ENCODE measurements at places on chromosomes 1 and 21.

GRCh38 chr1:79749607-79750006 is 743.1 kb upstream of the ADGRL4 start:
- no peak for DNase-seq

DNA sequence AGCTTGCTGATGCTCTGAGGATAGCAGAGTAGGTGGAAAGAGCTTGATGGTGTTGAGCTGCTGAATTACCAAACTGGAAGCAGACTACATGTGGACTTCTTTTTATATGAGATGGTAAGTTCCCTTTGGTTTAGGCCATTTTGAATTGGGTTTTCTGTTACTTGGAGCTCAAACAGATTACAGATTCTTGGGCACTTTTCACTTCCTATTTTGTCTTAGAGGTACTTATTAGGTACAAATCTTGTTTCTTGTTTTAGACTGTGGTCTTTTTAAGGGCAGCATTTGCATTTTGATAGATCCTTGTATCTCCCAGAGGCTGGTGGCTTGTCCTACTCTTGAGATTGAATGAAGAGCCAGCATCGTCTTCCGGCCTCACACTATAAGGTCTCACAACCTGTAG is 70.2 kb downstream of the GADD45A start:
- DNase-seq: no peak

DNA sequence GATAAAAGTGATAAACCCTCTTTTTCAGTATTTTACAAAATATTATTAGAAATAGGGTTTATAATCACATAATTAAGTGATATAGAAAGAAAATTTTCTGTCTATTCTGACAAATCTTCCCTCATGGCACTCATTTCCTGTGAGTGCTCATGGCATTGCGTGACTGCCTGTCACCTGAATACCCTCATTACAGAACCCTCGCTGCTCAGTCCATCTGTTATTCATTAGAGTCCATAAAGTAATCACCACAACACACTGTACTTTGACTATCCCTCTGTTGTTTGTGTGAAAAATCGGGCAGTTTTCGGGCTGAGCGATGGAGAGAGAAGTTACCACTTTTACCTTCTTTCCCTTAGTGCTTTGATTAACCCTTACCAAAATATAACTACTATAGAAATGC is 100.4 kb upstream of the BRINP3 start:
- DNase-seq: no peak

- DNase-seq: no peak
These were observed 12.9 kb downstream of the LRRN2 start for GRCh38 chr1:204672482-204673121.

DNA sequence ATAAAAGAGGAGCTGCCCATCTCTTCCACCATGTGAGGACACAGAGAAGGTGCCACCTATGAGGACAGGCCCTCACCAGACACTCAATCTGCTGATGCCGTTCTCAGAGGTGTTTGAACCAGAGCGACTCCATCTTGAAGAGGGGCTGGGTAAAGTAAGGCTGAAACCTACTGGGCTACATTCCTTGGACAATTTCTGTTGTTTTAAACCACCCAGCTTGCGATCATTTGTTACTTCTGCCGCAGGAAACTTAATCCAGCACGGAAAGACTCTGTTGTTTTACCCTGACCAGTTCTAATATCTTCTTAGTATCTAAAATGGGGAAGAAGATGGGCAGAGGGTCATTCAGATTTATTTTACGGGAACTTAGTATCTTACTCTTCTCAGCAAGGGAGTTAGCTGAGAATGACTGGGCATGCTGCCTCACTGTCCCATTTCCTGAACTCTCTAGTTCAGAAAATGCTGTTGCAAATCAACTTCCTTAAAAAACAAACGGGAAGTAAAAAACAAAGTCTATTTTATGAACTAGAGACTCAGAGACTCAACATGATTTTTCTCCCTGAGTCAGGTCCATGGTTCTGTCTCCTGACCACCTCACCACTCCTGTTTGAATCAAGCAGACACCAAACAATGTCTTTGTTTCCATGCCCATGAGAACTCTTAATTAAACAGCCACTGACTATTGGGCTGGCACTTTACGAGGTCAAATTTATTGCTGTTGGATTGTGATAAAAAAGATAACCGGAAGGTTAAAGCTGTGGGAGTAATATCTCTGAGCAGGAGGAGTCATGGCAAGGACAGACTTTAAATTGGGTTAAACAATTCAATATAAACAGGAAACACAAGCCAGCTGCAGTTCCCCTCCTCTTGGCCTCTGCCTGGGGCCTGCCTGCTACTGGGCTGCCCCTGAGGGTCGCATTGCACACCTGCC is 23.8 kb upstream of the IFNAR1 start:
- DNase-seq: no peak

DNA sequence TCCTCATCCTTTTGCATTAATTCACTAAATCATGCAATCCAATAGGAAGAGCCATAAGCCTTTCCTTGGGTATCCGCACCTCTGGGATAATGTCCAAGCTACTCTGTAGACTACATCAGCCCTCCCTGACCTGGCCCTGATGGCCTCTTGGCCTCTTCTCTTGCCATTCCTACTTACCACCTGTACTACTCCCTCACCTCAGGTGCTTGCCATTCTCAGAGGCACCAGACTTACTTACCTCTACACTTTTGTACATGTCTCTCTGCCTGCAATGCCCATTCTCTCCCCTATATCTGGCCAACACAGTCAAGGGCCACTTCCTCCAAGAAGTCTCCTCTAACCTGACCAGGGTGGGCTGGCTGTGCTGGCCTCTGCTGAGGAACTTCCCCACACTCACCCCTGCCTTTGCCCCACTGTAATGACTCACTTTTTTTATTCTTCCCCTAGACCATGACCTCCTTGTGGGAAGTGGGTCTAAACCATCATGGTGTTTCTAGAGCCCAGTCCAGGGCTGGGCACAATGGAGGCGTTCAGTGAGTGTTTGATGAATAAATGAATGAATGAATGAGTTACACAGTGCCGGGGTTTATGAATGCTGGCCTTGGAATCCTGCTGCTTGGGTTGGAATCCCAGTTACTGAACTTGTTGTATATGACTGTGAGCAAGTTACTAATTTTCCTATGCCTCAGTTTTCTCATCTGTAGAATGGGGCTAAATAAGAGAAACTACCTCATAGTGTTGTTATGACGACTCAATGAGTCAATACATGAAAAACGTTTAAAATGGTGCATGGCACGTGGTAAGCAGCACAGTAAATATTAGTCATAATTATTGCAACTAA is 179.8 kb downstream of the FOXD2 start:
- no peak for DNase-seq

DNA sequence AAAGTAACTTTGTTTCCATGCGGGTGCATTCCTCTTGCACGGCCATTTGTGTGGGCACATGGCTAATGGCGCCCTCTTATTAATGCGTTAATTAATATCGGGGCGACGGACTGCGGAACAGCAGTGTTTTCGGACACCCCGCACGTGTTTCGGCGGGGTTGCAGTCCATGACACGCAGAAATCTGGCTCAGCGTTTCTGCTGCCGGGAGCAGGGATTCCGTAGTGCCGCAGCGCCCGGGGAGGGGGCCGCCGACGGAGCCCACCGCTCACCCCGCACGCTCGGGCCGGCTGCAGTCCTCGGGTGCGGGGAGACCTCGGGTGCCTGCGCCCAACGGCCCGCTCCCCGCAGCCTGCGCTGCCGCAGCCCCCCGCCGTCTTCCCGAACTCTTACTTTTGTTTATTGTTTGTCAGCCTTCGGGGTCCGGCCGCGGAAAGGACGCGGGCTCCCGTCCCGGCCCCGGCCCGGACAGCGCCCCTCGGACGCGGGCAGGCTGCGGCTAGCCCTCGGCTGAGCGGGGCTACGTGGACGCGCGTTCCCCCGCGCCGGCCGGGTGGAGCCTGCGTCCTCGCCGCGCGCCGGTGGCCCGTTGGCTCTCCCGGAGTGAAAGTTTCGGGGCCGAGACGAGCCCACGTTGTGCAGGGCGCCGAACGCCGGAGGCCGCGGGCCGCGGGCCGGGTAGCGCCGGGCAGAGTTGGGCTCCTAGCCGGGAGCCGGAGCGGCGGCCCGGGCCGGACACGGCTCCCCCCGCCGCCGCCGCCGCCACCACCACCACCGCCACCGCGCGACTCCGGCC is 849 bp downstream of the NFIA start:
- DNase-seq: no peak

DNA sequence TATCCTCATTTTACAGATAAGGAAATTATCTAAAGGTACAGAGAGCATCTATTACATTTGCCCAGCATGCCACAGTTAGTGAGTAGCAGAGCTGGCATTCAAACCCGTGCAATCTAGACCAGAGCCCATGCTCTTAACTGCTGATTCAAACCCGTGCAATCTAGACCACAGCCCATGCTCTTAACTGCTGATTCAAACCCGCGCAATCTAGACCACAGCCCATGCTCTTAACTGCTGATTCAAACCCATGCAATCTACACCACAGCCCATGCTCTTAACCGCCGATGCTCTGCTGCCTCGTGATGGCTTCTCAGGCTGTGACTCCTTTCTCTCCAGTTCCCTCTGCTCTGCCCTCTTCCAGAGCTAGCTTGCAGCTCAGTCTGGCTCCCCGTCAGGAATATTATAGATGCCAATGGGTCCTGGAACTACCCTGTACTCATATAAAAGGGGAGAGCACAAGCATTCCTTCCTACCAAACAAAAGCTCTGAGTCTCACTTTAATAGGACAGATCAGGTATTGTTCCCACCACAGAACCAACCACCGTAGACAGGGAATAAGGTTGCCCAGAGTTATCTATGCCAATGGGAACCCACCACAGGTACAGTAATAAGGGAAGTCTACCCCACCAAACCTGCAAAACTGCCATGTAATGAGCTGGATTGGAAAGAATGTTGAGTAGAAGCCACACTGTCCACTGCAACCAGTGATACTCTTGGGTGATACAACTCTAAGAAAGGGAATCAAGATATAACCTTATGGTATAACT is 78.4 kb downstream of the SMYD3 start:
- no peak for DNase-seq

DNA sequence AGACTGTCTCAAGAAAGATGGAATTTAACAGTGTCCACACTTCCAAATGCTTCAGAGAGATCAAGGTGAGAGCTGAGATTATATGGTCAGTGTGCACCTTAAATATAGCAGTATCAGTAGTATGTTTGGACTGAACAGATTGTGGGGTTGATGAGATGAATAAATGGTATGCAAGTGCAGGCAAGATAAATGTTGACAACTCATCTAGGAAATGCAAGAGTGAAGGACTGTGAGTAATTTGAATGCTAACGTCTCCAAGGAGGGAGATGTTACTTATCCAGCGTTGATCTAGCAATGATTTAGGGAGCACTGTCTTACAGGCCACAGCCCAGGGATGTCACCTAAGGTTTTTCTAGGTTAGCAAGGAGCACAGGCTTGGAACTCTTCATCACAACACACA is 170.7 kb upstream of the GALNT2 start:
- DNase-seq: no peak

DNA sequence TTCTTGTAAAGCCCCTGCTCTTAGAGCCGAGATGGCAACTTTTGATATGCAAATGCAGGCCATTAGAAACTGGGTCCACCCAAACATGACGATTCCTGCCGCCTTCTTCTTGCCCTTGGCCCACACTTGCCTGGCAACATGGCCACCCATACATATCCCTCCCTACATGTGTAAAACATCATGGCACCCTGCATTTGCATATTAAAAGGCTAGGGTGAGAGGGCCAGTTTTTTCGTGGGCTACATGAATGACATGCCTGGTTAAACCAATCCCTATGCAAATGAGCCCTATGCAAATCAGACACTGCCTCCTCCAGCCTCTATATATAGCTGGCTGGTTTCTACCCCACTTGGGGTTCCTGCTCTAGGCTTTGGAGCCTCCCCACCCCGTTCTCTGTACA is 18.8 kb downstream of the PLA2G2A start:
- DNase-seq: no peak

DNA sequence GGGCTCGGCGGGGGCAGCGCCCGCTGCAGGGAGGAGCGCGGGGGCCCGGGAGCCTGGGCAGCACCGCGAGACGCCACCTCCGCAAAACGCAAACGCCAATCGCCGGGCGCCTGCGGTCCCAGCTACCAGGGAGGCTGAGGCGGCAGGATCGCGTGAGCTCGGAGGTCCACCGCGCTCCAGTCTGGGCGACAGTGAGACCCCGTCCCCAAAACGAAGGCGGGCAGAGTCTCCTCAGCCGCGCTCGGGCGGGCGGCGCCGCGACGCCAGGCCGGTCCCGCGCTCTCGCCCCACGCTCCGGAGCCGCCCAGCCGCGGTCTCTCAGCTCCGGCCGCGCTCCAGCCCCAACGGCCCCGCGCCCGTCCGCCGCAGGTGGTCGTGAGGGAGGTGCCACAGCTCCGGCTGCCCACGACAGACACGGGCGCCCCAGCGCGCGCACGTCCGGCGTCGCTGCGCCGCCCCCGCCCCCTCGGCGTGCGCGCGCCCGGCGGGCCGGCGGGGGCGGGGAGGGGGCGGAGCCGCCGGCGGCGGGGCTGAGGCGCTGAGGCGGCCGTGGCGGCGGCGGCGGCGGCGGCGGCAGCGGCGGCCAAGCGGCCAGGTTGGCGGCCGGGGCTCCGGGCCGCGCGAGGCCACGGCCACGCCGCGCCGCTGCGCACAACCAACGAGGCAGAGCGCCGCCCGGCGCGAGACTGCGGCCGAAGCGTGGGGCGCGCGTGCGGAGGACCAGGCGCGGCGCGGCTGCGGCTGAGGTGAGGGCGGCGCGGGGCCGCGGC is at the start of gene ADARB1:
Gene ADARB1 (plus strand): TSS at position 533 of the 770 bp plus-strand sequence. CDS start 97,077 bp downstream, outside the sequence.
- peak; percentile 37 for DNase-seq

DNA sequence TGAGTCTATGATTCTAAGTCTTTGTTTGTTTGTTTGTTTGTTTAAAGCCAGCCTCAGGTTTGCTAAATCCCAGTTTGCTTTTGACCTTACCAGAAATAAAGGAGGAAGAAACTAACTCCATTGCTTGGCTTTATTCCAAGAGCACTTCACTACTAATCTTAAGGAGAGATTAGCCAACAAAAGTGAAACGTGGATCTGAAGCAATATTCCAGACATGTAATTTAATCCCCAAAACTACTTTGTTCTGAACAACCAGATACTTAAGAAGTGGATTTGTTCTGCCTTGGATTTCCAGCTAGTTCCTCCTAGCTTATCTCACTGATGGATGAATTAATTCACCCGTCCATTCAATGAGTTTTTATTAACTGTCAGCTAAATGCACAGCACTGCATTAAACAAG is 15.9 kb upstream of the CEP350 start:
- no peak for DNase-seq

DNA sequence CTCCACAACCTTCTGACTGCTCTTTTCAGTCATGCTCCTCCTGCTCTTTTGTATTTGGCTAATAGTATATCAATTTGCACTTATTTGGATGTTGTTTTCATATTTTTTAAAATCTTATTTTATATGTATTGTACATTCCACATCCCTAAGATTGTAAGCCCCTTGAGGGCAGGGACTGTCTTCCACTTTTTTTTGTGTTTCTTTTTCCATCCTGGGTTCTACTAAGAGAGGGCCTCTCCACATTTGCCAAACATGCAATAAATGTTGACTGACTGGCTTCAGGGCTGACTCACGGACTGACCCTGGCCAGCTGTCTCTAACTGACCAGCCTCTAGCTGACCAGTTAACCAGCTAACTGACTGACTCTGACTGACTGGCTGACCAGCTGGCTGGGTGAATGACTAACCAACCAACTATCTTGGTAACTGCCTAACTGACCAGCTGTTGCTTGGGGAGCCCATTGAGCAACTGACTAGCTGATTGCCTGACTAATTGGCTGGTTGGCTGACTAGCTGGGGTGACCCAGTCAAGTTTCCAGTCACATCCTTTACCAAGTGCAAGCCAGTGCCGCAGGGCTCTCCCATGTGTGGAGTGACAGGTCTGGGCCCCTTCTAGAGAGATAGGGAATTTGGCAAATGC is 16.1 kb downstream of the CSF1 start:
- no peak for DNase-seq
